Inflammatory macrophage (primary cell): ENCODE measurements at places on chromosomes 2 and 18.

- DNase-seq, result no peak
These were observed 106.7 kb upstream of the PGAP1 start for GRCh38 chr2:197033222-197033621.

- peak; percentile 65 for DNase-seq
These were observed 33.6 kb upstream of the AP1S3 start for GRCh38 chr2:223870840-223871611.

DNA sequence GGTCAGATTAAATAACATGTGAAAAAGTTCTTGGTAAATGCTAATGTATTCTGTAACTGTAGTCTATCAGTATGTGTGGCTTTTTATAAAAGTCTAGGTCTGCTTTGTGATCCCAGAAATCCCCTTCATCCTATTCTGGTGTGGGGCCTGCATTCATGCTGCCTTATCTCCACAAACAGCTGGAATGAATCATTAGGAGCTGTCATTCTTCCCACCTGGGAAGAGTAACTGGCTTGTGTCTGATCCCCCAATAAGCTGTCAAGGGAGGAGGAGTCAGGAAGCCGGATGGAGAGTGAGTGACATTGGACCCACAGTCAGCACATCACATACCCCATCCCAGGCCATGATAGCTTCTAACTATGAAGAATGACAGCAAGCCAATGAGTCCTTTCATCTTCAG is 81.1 kb upstream of the EPHA4 start:
- no peak for DNase-seq

- no peak for DNase-seq
These were observed 8.4 kb downstream of the BARD1 start for GRCh38 chr2:214801068-214801467.

GRCh38 chr2:62293490-62294271 is 97.8 kb downstream of the B3GNT2 start:
- no peak for DNase-seq

DNA sequence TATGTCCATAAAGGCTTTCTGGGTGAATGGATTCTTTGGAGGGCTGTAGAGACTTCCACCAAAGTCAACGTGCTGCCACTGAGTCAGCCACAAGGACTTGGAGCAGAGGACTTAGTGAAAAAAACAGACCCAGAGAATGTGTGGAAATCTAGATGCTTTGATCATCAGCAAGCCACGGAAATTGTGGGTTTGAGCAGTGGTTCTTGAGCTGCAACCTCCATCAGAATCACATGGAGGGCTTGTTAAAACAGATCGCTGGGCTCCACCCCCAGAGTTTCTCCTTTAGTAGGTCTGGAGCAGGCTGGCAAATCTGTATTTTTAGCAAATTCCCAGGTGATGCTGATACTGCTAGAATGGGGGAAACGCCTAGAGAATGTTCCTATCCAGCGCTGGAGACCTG is 95.3 kb downstream of the RBM43 start:
- no peak for DNase-seq

DNA sequence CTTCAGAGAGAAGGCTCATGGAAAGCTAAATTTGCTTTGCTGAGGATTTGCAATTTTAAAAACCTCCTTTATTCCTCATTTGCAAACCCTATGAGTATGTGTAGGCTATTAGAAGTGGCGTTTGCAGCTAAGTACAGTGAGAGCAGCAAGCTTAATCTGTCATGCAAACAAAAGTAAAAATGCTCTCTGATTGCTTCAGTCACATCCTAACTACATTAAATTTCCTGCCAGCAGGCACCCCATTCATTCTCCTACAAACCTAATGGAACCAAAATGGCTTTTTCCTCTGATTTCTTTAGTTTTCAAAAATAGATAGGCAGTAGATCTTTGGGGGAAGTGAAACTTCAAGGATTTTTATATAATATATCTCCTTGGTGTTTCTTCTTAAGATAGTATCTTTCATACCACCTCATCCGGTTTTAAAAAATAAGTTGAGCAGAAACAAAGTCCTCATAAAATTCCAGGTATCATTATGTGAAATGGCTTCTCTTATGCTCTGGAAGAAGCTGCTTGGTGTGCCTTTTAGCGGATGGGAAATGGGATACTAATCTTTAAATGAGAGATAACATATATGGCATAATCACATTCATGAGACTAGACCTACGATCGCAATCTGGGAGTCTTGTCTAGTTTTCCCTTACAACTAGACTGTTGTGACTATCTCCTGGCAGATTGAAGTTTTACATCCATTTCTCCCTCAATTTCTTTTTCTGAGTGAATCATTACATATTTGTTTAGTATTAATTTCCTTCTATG is 49.1 kb downstream of the CLIP4 start:
- no peak for DNase-seq

DNA sequence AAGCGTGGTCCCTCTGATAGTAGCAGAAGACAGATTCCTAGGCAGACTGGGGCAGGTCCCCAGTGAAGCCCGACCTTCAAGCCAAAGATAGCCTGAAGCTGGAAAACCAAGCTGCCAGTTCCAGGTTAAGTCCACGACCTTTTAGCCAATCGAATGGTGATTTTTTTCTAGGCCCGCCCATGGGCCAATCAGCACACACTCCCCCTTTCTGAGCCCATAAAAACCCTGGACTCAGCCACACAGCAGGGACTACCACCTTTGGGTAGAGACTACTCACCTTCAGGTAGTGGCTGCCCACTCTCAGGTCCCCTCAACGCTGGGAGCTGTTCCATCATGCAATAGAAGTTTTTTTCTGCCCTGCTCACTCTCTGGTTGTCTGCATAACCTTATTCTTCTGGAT is 14.5 kb upstream of the ADI1 start:
- DNase-seq, result no peak

- peak; percentile 38 for DNase-seq
These were observed 28.3 kb downstream of the MYO7B start for GRCh38 chr2:127563458-127564428.

- DNase-seq, result no peak
These were observed 22.1 kb upstream of the CCDC150 start for GRCh38 chr2:196617430-196617829.

GRCh38 chr2:15242936-15243461 is 318.1 kb downstream of the NBAS start:
- peak; percentile 1 for DNase-seq

DNA sequence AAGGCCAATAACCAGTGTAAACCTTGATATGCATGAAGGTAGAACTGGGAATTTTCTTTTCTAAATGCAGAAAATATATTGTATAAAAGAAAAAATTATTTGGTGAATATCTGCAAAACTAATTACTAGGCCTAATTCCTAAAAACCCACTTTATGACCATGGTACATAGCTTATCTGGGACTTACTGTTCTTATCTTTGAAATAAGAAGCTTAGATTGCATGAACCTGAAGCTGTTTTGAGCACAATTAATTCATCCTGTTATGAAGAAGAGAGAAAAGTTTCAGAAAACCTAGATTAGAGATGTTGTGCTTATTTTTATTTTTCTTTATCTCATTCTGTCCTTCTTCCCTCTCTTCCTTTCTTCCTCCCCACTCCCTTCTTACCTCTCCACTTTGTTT is 235.0 kb downstream of the GULP1 start:
- no peak for DNase-seq

DNA sequence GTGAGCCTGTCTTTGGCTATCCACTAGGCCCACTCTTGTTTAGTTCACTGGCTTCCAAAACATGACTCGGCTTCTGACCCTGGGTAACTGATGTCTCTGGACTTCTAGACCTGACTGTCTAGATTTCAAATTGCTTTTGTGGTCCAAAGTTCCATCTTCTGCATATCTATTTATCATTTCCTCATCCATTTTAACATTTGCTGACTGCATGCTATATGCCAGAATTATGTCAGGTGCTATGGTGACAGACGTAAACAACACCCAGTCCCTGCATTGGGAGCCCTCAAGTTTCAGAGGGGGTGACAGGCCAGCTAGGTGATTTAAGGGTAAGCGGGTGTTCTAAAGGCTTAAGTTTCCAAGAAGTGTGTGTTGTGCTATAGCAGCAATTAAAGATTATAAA is 140.9 kb downstream of the PIEZO2 start:
- no peak for DNase-seq

DNA sequence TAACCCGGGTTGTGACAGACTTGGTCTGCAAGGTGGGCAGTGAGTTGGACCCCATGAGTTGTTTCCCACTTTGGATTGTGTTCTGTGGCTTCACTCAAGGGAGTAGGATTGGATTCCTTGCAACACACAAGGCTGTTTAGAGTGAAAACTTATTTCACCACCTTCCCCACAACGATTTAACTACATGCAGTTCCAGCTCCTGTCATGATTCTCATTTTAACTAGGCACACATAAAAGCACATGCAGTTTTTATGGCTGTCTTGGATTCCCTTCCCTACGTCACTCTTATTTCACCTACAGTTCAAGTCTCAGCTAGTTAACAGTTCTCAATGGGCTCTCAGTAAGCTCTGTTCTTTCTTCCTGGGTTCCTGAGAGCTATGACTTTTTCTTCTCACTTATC is 15.9 kb downstream of the EFEMP1 start:
- no peak for DNase-seq

GRCh38 chr2:2590841-2591541 is 259.9 kb upstream of the MYT1L start:
- no peak for DNase-seq

- peak; percentile 51 for DNase-seq
These were observed 61.3 kb downstream of the EFEMP1 start for GRCh38 chr2:55862246-55862645.

DNA sequence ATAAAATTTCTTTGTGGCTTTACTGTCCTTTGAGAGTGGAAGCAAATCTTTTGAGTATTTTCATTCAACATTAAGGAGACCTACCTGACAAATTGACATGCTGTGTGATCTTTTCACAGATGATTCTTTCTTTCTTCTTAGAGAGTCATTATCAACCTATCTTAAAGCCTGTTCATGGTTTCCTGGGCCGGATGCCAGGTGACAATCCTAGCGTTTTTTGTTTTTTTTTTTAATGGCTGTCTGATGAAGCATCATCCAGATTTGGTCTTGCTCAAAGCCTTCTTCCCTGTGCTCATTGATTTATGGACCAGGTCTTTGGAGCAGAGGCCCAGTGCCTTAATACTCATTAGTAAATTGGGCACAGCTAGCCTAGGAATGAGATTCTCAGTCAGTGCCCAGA is 9.8 kb upstream of the MGAT5 start:
- no peak for DNase-seq

GRCh38 chr18:3713166-3713565 is 263.2 kb downstream of the TGIF1 start:
- peak; percentile 45 for DNase-seq

GRCh38 chr2:24253303-24253919 is 78.6 kb downstream of the FAM228A start:
- no peak for DNase-seq

DNA sequence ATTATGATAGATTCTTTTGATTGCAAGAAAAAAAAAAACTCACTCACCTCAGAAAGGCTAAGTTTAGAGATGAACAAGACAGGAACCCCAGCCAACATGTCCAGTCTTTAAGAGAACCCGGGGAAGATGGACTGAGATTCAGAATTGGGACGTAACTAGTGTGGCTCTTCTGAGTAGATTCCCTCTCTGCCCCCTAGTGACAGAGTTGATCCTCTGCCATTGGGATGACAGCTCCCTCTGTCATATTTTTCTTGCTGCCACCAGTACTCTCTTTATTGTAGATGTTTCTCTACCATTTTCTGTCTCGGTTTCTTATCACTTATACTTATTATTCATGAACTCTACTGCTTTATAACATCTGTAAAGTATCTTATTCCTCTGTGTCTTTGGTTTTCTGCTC is 77.7 kb downstream of the GULP1 start:
- peak; percentile 14 for DNase-seq

DNA sequence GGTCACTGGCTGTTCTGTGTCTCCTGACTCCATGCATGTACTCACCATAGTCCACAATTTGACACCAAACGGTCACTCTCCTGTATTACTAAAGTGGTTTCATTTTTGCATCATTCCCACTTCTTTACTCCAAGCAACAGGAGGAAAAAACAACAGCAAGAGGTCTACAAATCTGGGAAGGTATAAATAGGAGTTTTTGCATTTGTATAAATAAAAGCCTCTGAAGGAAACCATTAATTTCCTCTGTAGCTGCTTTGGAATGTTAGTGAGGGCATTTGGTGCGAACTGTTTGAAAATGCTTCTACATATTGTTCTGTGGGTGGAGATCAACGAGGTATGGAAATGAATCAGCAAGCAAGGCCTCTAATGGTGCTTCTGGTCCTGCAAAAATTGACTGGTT is 148.5 kb upstream of the DLX2 start:
- no peak for DNase-seq

DNA sequence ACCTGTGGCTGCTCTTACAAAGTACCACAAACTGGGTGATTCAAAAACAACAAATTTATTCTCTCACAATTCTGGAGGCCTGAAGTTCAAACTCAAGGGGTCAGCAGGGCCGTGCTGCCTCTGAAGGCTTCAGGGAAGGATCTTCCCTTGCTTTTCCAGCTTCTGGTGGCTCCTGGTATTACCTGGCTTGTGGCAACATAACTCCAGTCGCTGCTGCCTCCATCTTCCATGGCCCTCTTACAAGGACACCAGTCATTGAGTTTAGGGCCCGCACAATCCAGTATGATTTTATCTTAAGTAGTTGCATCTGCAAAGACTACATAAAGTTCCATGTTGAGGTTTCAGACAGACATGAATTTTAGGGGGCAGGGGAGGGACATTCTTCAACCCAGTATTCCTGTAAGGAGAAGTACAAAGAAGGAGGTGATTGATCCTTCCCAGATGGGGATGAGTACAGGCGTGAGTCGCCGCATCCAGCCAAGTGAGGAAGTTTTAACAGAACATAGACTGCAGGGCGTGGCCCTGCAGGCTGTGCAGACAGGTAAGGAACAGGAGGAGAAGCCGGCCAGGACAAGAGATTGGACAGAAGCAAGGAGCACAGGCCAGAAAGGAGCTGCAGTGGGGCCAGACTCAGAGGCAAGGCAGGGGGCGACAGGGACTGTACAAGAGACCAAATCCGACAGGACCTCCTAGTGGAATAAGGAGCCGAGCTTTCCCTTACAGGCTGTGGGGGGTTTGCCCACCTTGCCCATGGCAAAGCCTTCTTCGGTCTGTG is 44.4 kb upstream of the BZW1 start:
- no peak for DNase-seq

DNA sequence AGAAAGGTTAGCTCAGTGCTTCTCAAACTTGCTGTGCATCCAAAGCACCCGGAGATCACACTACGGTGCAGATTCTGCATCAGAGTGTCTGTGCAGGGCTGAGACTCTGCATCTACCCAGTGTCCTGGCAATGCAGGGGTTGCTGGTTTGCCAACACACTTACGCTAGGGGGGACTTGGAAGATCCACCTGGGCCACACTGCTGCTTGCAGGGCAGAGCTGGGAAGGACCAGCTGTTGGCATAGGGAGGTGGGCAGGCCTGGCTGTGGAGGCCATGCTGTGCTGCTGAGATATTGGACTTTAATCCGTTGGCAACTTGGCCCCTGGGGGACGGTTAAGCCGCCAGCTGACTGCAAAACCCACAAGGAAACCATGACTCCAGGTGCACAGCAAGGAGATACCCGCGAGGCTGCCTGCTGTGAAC is 397.6 kb upstream of the HS6ST1 start:
- DNase-seq, result no peak

DNA sequence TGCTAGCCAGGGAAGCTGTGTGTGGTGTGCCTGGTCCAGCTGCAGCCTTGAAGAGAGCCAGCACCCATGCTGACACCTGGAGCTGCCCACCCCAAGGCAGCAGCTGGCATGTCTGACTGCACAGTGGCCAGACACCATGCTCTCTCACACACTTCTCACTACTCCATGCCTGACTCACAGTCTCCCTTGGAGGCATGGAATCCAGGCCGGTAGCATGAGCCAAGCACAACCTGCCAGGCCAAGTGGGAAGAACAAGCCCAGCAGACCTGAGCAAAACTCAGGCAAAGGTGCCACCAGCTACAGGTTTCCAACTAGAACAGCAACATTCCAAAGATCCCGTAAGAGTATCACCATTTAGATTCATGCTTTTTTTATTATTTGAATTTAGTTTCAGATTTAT is 625.3 kb upstream of the LRRTM4 start:
- DNase-seq, result no peak
